ENCODE measurements at places on chromosomes 1 and 21.

- no peak for DNase-seq
These were observed at the start of gene KIAA1614 for GRCh38 chr1:180912801-180913565. KIAA1614 (plus strand) TSS chr1:180912897; CDS start chr1:180913244, 347 bp downstream.

DNA sequence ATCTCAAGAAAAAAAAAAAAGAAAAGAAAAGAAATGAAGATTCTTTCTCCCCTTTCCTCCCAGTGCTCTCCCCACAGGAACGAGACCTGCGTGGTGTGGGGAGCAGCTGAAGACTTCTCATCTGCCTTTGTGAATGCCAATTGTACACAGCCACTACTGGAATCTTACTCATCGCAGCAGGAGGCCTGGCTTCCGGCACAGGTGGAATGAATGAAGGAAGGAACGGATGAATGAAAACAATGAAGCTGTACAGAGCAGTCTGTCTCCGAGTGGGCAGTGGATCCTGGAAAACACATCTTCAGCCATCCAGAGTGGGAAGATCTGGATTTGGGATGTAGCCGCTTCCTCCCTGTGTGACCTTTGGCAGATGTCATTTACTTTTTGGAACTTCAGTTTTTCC, 64.9 kb downstream of the RUNX3 start:
- DNase-seq: no peak

GRCh38 chr1:10161541-10162290, 48.7 kb upstream of the KIF1B start:
- DNase-seq: no peak

- DNase-seq: no peak
These were observed 11.4 kb downstream of the TIE1 start for GRCh38 chr1:43312212-43312623.

GRCh38 chr1:228456252-228457016, 30.7 kb upstream of the RNF187 start:
- no peak for DNase-seq

- DNase-seq: no peak
These were observed 10.8 kb upstream of the FYB2 start for GRCh38 chr1:56830052-56830451.

DNA sequence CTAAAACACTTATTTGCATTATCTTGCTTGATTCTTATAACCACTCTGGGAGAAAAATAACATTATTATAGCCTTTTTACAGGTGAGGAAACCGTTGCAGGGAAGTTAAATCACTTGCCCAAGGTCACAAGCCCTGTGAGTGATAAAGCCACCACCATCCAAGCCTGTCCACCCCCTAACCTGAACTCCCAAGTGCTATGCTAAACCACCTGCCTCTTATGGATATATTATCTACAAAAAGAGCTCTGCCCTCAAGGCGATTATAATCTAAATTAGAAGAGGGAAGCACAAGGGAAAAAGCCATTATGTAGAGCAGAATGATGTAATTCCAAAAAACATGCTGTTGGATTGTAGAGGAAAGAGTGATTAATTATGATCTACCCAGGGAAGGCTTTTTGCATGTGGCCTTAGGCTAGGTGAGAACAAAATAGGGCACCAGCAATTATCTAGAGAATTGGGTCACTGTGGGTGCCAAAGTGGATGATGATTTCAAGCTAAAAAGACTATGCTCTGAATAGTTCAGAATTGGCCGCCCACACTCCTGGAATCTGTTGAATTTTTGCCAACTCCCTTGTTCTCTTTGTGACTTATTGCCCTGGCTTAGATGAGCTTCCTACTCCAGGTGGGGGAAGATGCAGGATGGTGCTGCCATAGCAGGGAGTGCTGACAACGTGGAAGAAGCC, 205.3 kb downstream of the FGGY start:
- no peak for DNase-seq

GRCh38 chr1:51313961-51314777, 16.2 kb downstream of the TTC39A start:
- no peak for DNase-seq

GRCh38 chr1:246631426-246631825, 65.2 kb downstream of the CNST start:
- DNase-seq: no peak

DNA sequence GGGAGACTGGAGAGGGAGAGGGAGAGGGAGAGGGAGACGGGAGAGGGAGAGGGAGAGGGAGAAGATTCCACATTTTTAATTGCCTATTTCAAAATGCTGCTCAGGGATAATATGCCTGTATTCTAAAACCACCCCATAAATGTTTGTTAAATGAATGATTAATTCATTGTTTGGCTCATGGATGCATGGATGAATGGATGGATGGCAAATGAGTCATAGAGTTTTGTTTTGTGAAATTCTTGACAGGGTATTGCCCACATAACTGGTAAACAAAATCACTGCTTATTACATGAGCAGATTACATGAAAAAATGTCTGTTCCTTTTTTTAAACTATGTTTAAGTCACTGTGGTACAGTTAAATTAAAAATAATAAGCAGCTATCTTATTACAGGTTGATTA, 220.4 kb downstream of the ZP4 start:
- DNase-seq: no peak

GRCh38 chr1:192958871-192959270, 100.3 kb downstream of the UCHL5 start:
- DNase-seq: no peak

GRCh38 chr1:46166521-46167462, 8.1 kb upstream of the TSPAN1 start:
- no peak for DNase-seq

DNA sequence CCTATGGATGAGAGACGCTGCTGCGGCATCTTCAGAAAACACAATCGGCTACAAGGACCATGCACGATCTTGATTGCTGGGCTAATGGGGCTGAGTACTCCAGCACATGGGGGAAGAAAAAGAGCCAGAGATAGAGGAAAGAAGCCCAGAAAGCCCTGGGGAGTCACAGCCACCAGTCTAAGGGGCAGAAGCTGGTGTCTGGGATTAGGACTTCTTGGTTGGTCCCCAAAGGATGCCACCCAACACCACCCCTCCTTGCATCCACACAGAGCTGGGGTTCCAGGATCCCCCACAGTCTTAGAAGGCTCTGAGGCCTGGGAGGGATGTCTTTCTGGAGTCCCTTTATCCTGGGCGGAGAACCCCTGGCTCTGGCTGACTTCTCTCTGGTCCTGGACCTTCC, 98.4 kb upstream of the TARDBP start:
- DNase-seq: no peak

DNA sequence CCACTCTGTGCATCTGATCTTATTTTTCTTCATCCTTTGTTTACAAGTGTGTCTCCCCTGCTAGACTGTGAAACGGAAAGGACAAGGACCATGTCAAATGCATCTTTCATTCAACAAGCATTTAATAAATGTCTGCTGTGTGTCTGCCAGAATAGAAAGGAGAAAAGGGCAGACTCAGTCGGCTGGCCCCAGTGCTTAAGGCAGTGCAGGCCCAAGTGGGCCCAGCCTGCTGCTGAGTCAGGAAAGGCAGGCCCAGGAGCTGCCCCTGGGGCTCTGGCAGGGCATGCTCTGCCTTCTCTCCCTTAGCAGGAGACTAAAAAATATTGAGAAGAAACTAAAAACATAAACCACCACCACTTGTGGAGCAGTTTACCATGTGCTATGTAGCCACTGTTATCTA, 38.1 kb downstream of the PLEKHA6 start:
- no peak for DNase-seq

GRCh38 chr1:211902624-211903291, 72.2 kb upstream of the LPGAT1 start:
- DNase-seq: no peak

- DNase-seq: peak; percentile 74
These were observed 37.3 kb upstream of the TMEM222 start for GRCh38 chr1:27284425-27285273.

DNA sequence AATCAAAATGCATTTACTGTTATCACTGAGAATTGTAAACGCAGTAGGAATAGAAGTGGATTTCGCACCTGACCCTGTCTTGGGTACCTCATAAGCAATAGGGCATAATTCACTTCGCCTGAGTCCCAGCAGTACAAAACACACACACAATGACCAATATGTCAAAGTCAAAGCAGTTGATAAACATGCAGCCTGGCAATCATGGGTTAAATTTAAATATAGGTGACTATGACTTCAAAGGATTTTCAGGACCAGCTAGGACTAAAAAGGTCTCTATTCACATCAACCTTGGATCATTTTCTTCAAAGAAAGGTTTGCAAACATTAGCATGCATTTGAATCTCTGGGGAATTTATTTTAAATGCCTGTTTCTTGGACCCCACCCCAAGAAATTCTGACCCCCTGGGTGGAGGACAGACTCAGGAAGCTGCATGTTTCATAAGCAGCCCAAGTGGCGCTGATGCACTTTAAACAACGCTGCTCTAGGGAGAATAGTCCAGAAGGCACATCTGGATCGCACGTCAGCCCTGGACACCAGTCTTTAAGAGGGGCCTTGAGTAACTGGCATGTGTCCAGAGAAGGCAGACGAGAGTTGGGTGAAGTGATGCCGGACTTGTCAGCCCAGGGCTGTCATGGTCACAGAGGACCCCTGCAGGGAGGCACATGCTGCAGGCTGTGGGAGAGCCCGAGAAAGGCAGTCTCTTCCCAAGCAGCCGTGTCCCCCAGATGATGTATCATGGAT, 55.7 kb upstream of the EFHD2 start:
- no peak for DNase-seq
